ENCODE measurements at places on chromosomes 1 and 21. TPM values are rescaled to one million over a fixed set of nuclear protein-coding genes. Genes with fewer than 3 reads are reported as not detected.

DNA sequence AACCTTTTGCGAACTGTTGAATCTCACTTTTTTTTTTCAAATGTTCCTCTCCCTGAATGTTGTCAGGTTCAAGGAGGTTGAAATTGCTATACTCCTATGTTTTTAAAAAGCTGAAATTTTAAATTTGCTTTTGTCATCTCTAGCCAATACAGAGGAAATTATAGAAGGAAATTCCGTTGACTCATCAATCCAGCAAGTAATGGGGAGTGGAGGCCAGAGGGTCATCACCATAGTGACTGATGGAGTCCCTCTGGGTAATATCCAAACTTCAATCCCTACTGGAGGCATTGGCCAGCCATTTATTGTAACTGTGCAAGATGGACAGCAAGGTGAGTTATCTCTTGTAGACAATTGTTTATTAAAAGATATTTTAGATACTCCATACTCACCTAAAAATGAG lies 36.3 kb downstream of the GABPB2 start:
- no peak overlapping the region for H3K27ac ChIP-seq
- H3K27me3 ChIP-seq, result no peaks in the 10 kb centered on the region
- DNase-seq, result no peak
- peaks cover 7% of the 10 kb centered on the region for H3K36me3 ChIP-seq

GRCh38 chr1:109716570-109717090 lies 4.6 kb downstream of the GSTM5 start:
- H3K4me1 ChIP-seq, result peaks cover 7% of the 10 kb centered on the region
- H3K27me3 ChIP-seq, result peaks cover 9% of the 10 kb centered on the region
- H3K27ac ChIP-seq, result no peak overlapping the region
- no peak overlapping the region for H3K4me3 ChIP-seq
- no peaks in the 10 kb centered on the region for H3K36me3 ChIP-seq
- no peak for DNase-seq

GRCh38 chr1:53292690-53293089 lies 35.2 kb downstream of the LRP8 start:
- H3K27ac ChIP-seq, result no peak overlapping the region
- no peak overlapping the region for H3K4me3 ChIP-seq
- H3K4me1 ChIP-seq, result peaks cover 32% of the 10 kb centered on the region

- H3K4me1 ChIP-seq, result peaks cover 2% of the 10 kb centered on the region
- no peak overlapping the region for H3K4me3 ChIP-seq
- DNase-seq, result no peak
- no peaks in the 10 kb centered on the region for H3K27me3 ChIP-seq
- H3K36me3 ChIP-seq, result no peaks in the 10 kb centered on the region
These were observed 7.1 kb upstream of the NAV1 start for GRCh38 chr1:201531551-201532425.

- H3K4me3 ChIP-seq, result no peak overlapping the region
- H3K4me1 ChIP-seq, result peaks cover 7% of the 10 kb centered on the region
- H3K27me3 ChIP-seq, result no peaks in the 10 kb centered on the region
- DNase-seq, result no peak
These were observed 15.2 kb upstream of the PEF1 start for GRCh38 chr1:31659889-31660288.

DNA sequence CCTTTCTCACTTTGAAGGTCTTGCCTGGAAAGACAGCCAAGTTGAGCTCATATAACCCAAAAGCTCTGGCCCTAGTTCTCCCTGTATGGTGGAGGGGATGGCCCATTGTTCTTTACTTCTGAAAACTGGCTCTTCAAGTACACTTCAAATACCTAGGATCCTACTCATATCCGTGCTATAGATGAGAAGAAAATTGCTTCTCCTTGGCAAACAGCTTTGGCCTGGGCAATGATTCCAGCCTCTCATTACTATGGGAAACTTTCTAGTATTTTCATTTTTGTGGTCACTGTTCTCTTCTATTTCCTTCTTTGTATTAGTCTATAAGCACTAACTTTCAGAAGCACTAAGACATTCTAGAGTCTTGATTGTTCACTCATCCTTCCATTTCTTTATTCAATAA lies 53.7 kb downstream of the ZNF697 start:
- H3K27me3 ChIP-seq, result no peaks in the 10 kb centered on the region
- DNase-seq, result no peak
- no peak overlapping the region for H3K27ac ChIP-seq
- no peak overlapping the region for H3K4me3 ChIP-seq

Gene FNDC10
- total RNA-seq, result 2.8 TPM

Gene ADPRS
- total RNA-seq, result 15.9 TPM

Gene GRIK1
- total RNA-seq, result not detected

Gene AMY2A
- not detected for total RNA-seq
